DND-41 (cell line): ENCODE measurements at places on chromosomes 3 and 15.

DNA sequence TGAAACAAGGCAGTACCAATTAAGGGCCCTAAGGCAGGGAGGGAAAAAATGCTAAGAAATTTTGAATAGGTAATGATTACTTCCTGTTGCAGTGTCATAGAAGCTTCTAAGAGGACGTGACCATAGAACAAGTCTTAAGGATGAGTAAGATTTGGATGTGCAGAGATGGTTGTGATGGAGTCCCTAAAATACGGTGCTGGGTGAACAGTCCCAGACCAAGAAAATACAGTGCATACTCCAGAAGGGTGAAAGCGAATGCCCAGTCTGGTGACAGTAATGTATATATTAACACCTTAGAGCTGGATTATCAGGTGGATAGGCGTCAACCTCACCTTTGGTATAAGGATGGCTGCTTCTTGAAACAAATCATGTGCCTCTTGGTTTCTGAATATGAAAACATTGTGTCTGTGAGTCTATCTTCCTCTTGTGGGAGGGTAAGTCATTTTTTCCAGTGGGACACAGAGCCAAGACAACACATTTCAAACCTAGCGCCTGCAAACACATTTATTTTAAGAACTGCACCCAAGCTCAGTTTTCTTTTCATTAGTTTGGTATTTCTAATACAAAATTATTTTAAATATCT is 101.2 kb upstream of the TP63 start:
- H3K4me1 ChIP-seq = no peaks in the 10 kb centered on the region
- H3K27ac ChIP-seq = no peak overlapping the region
- no peak overlapping the region for H3K4me3 ChIP-seq
- peaks cover 16% of the 10 kb centered on the region for H3K27me3 ChIP-seq
- no peak for DNase-seq

- peaks cover 9% of the 10 kb centered on the region for H3K27me3 ChIP-seq
- no peak overlapping the region for H3K4me3 ChIP-seq
- no peak overlapping the region for H3K27ac ChIP-seq
- no peaks in the 10 kb centered on the region for H3K36me3 ChIP-seq
- DNase-seq = no peak
These were observed 15.9 kb upstream of the MITF start for GRCh38 chr3:69723389-69723788.

DNA sequence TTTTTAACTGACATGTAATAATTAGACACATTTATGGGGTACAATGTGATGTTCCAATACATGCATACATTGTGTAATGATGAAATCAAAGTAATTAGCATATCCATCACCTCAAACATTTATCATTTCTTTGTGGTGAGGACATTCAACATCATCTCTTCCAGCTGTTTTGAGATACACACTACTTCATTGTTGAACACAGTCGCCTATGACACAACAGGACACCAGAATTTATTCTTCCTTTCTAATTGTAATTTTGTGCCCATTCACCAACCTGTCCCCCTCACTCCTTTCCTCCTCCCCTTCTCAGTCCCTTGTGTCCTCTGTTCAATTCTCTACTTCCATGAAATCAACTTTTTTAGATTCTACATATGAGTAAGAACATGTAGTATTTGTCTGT is 113.4 kb upstream of the CBLB start:
- H3K4me1 ChIP-seq = peaks cover 10% of the 10 kb centered on the region
- no peak for DNase-seq
- H3K36me3 ChIP-seq = no peaks in the 10 kb centered on the region
- no peak overlapping the region for H3K27ac ChIP-seq

DNA sequence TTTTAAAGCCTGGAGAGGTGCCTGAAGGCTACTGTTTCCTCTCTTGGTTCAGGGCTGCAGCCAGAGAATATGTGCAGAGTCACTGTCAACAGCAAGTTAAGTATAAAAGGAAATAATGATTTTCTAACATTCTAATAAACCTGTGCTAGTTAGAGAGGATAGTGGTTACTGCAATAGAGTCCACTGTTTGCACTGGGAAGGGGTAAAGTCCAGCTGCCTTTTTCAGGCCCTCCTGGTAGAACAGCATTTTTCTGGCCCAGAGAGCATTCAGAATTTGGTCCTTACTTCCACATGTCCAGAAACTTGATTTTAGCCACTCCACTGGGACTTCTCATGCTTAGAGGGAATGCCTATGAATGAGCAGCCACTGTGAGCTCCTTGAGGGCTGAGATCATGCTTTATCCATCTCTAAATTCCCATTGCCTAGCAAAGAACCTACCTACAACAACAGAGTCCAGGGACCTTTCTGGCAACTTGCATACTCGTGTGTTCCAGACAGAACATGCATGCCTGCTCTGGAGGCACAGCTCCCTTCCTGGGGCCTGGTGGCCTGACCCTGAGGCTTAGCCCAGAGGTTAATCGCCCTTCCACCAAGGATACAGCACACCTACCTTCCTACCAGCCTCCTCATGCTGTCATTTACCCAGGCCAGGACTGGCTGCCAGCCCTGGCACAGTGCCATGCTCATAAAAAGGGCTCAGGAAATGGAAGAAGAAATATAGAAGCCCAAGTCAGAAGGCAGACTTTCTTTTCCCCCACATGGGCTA is 50.3 kb upstream of the ATP13A3 start:
- no peak overlapping the region for H3K4me3 ChIP-seq
- no peaks in the 10 kb centered on the region for H3K36me3 ChIP-seq
- DNase-seq = peak; percentile 17
- H3K4me1 ChIP-seq = no peaks in the 10 kb centered on the region
- H3K27ac ChIP-seq = no peak overlapping the region

- H3K27ac ChIP-seq = no peak overlapping the region
- H3K36me3 ChIP-seq = peaks cover 59% of the 10 kb centered on the region
- DNase-seq = no peak
- H3K27me3 ChIP-seq = no peaks in the 10 kb centered on the region
These were observed 25.0 kb downstream of the CTNNB1 start for GRCh38 chr3:41224120-41224806.

DNA sequence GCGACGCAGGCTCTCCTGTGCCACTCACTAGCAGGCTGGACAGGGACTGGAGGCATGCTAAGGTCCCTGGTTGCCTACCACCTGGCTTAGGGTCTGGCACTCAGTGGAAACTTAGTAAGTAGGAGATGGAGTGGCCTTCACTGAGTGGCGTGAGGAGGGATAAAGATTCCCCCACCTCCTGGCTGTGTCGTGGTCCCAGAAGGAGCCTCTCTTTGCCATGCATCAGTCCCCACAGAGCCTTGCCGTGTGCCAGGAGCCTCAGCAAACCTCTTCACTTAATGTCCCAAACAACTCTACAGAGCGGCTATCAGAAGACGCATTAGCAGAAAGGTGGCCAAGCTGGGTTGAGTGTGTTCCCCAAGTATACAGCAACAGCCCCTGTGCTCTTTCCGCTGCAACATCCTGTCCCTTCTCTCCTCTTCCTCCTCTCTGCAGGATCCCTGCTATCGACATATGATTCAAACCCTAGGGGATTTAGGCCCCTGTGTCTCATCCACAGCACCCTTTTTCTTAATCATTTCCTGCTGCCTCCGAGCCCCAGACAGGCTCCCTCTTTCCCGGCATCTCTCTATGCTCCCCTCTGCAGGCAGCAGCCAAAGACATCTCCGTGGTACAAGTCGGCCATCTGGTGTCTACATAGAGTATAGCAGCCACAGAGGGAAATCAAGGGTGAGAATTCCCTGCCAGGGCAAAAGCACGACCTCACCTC is 66.7 kb downstream of the SLC6A1 start:
- no peak overlapping the region for H3K27ac ChIP-seq
- no peak overlapping the region for H3K4me3 ChIP-seq
- peak; percentile 35 for DNase-seq
- no peaks in the 10 kb centered on the region for H3K4me1 ChIP-seq
- no peaks in the 10 kb centered on the region for H3K36me3 ChIP-seq

DNA sequence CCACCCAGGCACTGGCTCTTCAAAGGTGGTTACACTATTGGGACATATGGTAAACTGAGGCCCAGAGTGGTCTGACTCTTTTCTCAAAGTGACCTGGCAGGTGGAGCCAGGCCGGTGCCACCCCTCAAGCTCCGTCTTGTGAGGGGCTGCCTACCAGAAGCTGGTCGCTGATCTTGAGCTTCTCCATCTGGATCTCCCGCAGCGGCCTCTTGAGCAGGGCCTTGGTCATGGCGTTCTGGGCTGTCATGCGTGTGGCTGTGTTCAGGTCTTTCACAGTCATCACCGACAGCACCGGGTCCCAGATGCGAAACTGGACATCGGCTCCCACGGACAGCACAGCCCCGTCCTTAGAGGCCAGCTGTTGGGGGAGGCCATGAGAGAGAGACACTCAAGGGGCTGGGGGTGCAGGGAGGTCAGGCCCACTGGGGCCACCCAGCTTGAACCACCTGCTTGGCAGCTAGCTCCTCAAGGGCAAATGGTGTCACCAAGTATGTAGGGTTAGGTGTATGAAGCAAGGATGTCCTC is 3.6 kb downstream of the STOML1 start:
- peaks cover 9% of the 10 kb centered on the region for H3K36me3 ChIP-seq
- no peaks in the 10 kb centered on the region for H3K27me3 ChIP-seq
- no peak overlapping the region for H3K27ac ChIP-seq
- H3K4me3 ChIP-seq = no peak overlapping the region

DNA sequence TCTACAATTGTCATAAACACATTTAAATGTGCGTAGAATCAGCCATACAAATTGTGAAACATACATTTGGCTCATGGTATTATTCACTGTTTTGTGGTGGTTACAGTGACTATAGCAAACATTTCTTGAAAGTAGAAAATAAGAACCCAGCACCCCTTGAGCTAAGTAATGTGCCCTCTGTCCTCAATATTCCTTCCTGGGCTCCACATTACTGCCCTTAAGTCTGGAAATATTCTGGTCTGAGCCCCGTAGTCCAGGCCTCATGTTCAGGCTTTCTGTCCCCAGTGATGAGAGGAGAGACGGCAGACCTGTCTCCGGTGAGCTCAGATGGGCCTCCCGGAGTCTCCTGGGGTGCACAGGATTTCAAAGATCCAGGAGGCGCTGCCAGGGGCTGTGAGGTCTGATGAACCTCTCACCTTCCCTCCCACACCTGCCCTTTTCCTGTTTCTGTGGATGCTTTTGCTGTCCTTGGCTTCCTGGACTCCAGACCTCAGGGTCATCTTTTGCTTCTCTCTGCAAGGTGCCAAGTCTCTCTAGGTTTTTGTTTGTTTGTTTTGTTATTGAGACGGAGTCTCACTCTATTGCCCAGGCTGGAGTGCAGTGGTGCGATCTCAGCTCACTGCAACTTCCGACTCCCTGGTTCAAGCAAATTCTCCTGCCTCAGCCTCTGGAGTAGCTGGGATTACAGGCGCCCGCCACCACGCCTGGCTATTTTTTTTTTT is 8.8 kb upstream of the MUC20 start:
- H3K27me3 ChIP-seq = no peaks in the 10 kb centered on the region
- no peaks in the 10 kb centered on the region for H3K4me1 ChIP-seq
- no peak for DNase-seq
- H3K4me3 ChIP-seq = no peak overlapping the region
